Activated T-helper 1 cell treated with Interleukin-2 at 50 U/mL for 16 hours (primary cell): ENCODE measurements at places on chromosomes 4 and X.

- no peak for DNase-seq
Observed at GRCh38 chr4:187212446-187213080, 488.9 kb upstream of the FAT1 start.

- DNase-seq, result no peak
Observed at GRCh38 chr4:62619971-62620370, 1419.8 kb downstream of the ADGRL3 start.

DNA sequence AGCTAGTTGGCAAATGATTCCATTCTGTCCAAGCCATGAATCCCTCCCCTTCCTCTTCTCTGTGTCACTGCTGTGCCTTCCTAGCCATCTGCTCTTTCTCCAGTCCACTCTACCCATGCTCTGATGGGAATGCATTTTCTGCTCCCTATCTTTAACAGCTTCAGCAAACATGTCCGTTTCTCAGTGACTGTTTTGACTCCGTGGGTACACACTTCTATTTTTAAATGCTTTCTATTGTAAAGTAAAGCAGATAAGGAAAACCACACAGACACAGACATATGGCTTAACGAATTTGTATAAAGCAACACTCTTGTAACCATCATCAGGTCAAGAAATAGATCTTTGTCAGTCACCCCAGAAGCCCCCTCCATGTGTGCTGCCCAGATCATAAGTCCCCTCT, 72.4 kb upstream of the KLHL13 start:
- no peak for DNase-seq

DNA sequence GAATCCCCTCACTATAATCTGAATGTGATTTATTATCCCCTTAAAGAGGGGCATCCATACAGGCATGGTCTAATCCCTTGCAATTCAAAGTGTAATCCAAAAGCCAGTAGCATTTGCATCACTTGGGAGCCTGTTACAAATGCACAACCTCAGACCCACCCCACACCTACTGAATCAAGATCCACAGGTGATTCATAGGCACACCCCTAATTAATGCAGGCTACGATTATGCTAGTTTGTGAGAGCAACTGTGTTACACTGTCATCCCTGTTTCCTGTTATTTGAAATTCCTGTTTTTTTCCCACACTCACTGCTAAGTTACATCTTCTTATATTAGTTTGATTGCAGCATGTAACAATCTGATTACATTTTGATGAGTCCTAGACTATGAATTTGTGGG, 120.0 kb downstream of the RAB28 start:
- DNase-seq, result no peak

DNA sequence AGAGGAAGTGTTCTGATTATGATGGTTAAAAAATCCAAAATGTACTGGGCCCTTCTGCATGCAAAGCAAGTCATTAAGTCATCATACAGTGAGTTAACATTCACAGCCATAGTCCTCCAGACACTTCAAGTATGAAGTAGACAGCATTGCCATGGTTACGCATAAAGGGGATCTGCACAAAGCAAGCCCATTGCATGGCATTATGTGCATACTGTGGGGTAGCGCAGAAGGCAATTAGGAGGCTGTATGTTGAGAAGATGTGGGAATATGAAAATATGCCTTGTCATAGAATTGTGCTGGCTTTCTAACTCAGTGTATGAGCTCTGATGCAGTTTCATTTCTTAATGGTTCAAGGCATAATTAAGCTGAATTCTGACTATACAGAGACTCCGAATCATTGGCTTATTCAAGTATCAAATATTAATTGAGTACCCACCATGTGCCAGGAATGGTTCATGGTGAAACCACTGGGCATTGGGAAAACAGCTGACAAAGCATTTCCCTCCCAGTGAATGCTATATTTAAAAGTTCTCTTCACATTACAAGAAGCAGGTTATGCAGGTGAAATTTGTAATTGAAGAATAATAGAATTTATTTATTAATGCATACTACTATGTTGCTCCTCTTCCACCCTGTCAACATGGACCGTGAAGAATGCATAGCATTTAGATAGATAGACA, 588.9 kb downstream of the ZNF674 start:
- no peak for DNase-seq
